ENCODE measurements at places on chromosomes 6 and 20.

DNA sequence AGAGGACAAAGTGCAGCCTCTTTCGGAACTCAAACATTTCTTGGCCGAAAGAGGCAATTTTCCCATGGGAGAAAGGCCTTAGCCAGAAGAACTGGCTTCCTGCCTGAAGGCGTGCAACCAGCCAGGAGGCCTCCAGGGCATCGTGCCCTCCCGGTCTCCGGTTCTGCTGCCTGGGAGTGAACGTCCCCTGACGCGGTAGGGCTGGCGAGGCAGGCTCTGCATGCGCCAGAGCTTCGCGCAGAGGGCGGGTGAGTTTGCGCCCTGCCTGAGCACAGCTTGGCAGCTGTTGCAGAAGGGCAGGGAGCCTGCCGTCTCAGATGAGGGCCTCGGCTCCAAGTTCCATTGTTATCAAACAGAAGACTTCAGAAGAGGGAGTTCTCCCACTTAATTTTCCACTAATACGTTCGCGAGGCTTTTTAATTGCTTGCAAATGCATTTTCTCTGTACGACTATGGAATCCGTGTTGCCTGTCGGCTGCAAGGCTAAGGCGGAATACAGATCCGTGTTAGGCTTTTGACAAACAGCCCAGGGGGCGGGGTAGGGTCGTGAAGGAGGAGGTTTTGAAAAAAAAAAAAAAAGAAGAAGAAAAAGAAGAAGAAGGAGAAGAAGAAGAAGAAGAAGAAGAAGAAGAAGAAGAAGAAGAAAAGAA, 5.5 kb upstream of the TFAP2D start:
- no peak for DNase-seq

- no peak for DNase-seq
Measured at GRCh38 chr6:38487423-38487822, 152.3 kb downstream of the BTBD9 start.

GRCh38 chr6:134607411-134607810, 289.5 kb upstream of the SGK1 start:
- no peak for DNase-seq

DNA sequence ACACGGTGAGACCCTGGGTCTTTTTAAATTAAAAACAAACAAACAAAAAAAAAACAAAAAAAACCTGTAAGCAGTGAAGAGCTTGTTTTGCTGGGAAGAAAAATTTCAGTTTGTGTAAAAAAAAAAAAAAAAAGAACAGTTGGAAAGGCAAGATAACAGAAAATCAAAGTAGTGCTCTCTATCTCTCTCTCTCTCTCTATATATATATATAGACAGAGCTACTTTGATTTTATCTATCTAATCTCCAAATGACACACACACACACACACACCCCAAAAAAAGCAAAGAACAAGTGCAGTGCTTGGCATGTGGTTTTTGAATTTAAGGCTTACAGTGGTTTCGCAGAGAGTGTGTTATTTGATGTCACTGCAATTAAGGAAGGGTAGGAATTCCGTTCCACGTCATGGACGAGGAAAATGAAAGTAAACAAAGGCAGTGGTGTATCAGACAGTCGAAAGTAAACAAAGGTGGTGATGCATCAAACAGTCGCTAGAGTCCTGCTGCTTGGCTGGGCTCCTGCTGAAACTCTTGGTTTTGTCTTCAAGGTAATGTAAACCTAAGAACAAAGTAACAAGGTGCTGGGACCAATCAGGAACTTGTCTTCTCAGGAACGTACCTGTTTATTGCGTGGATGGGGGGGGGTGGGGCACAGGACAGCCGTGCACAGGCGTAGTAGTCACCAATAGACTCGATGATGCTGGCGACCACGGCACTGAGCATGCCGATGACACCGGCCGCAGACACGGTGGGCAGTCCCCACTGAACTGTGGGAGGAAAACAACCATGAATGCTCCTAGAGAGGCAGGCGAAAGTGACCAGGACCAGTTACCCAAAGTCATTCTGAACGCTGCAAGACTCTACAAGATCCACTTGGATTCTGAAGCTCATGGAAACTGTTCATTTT, 131.8 kb downstream of the SLC23A2 start:
- DNase-seq, result no peak

GRCh38 chr6:142374965-142375733, 73.3 kb downstream of the ADGRG6 start:
- no peak for DNase-seq

GRCh38 chr6:80364149-80364548, 257.7 kb downstream of the BCKDHB start:
- no peak for DNase-seq

- no peak for DNase-seq
Measured at GRCh38 chr6:43963877-43964658, 163.2 kb downstream of the MRPL14 start.

DNA sequence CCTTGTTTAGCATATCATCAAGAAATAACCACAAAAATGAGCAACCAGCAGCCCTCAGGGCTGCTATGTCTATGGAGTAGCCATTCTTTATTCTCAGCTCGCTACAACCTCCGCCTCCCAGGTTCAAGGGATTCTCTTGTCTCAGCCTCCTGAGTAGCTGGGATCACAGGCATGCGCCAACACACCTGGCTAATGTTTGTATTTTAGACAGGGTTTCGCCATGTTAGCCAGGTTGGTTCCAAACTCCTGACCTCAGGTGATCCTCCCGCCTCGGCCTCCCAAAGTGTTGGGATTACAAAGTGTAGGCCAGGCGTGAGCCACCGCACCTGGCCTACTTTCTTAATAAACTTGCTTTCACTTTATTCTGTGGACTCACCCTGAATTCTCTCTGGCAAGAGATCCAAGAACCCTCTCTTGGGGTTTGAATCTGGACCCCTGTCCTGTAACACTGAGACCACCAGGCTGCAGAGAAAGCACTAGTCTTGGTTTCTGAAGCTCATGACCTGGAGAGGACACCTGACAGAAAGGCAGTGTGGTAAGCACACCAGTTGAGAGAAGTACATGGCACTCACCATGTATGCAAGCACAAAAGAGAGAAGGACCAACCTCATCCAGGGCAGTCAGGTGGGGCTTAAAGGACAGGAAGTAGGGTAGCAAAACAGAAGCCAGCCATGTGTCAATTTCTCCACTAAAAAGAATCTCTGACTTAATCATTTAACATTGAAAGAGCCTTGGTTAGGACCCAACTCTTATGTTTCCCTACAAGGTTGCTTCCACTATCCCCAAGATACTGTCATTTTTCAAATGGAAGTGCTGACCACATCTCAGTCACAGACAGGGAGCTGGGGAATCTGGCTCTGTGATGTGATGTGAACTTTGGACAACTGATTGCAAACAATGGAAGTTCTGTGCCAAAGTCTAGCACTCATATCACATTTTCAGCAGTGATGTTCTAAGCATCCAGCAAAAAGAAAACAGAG, 97.4 kb upstream of the DST start:
- no peak for DNase-seq

DNA sequence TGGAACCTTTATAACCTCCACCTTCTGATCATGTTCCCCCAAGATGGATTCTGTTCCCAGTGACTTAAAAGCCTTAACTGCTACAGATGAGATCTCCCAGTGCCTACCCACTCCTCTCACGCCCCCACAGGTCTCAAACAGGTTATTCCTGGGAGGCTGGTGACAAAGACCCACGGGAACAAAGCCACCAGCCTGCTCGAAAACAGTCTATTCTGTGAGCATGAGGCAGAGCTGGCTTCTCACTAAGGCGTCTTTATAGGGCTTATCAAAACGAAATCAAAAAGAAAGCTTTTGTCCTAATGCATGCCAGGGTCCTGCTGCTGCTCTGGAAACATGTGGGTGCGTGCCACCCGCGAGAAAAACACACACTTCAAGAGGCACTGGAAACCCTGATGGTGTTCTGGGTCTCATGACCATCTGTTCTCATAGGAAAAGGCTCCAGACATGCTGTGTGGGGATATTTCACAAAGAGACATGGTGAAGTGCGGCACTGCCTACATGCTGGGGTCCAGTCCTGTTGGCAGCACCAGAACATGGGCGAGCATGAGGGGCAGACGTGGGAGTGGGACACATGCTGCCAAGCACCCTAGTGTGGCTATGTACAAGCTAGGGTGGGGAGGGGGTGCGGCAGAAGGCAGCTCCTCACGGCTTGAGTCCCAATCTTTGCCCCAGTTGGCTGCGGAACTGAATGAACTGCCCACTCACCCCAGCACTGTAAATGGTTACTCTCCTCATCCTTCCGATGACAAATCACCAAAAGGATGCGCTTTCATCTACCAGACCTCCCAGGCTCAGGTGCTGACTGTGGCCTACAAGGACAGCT, 2.1 kb downstream of the FKBP1A start:
- no peak for DNase-seq

All from stimulated activated CD4-positive, alpha-beta T cell treated with anti-CD3 and anti-CD28 coated beads, Interleukin-2, amount 100 ng/mL, for 24 hours (primary cell).